ENCODE measurements at places on chromosomes 5 and 9.

DNA sequence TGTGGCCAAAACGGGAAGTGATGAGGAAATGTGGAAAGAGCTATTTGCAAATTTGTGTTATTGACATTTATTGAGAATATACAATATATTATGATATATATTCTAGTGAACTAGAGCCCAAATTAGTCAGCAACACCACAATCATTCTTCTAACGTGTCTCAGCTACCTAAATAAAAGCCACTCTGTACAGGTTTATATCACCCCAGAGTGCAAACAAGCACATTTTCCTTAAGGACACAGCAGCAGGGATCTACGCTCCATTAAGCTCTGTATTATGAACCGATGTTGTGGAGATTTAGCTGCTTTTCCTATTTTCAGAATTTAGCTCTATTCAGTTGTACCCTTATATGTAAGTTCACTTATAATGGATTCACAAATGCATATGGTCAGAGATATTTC is 77.9 kb downstream of the CDH18 start:
- DNase-seq, result no peak

DNA sequence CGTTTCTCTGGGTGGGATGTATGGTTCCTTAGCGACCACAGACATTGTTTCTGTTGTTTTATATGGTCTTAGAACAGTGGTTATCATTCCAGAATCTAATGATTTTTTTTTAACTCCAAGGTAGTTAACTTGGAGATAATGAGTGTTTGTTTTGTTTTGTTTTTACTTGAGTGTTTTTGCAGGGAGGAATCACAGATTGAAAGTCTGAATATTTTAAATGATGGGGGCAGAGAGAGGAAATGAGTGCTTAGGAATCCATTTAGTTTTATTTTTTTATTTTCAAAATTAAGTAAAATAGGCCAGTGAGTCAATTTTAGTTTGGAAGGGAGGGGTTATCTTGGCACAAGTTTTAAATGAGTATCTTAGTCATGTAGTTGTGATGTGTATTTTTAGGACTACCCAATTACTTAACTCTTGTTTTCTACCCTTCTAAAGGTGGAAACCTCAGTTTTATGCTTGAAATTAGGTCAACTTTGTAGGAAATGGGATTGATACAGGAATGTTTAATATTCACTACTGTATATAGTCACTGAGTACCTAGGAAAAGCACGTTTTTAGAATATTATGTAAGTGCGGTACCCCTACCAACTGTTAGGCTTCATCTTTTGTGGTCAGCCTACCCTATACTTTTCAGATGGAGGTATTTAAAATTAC is 2.0 kb downstream of the UBE2R2 start:
- no peak for DNase-seq

- no peak for DNase-seq
Measured at GRCh38 chr5:142439207-142439860, 114.5 kb upstream of the SPRY4 start.

- DNase-seq, result no peak
Measured at GRCh38 chr9:123523845-123524244, 167.8 kb downstream of the CRB2 start.

GRCh38 chr9:36345103-36345846 is 54.8 kb downstream of the RNF38 start:
- DNase-seq, result no peak
